Stimulated activated CD4-positive, alpha-beta T cell treated with anti-CD3 and anti-CD28 coated beads, Interleukin-1b, Interleukin-23, amount 100 ng/mL, for 1 hour (primary cell): ENCODE measurements at places on chromosomes 2 and 18.

DNA sequence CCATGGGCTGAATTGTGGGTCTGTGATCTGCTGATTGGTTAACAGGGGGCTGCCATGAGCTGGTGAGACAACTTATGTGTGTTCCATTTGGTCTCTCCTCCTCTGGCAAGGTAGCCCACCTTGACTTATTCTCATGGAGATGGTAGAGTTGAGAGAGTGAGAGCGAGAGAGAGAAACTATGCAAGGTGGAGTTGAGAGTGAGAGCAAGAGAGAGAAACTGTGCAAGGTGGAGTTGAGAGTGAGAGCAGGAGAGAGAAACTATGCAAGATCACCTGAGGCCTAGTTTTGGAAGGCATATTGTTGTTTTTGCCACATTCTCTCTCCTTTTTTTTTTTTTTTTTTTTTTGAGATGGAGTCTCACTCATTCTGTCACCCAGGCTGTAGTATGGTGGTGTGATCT is 155.7 kb downstream of the UBR3 start:
- DNase-seq, result no peak

DNA sequence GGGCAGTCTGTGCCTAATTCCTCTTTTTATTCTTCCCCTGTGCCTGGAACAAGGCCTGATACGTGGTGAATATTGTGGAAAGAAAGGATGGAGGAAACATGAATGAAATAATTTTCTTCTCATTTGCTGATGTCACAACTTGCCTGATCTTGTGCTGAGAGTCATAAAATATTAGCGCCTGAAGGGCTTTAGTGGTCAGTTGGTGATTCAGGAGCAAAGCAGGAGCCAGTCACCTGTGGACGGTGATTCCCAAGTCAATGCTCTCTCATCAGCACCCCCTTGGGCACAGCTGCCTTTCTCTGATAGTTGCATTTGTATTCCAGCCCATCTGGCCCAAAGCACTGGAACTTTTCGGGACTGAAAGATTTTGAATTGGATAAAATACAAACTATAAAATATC is 502.6 kb upstream of the RAB12 start:
- DNase-seq, result no peak

DNA sequence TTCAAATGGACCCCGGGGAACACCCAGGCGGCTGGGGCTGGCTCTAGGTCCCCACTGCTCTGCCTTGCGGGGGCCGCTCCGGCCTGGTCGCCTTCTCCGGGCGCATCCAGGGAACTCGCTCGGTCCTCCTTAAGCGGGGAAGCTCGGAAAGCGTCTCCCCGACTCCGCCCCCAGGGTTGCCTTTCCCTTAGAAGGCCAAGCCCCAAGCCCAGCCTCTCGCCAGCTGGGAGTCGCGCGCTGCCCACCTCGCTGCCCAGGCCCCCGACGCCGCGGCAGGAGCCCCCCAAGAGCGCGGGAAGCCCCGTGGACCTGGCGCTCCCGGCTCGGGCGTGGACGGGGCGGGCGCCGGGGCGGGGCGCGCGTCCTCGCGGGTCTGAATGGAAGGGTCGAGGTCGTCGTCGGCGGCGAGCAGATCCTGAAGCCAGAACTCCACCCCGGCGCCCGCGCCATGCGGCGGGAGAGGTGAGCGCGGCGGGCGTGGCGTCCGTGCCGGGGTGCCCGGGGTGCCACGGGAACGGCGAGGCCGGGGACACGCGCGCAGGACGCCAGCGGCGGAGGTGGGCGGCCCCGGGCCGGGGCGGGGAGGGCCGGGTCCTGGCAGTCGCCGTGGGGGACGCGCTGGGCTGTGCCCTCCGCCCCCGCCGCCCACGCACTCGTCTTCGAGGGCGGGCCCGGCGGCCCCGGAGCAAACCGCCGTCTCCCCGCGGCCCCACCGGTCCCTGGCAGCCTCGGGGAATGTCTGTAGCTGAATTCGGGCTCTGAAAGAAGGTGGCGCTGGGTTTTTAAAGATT is at the start of gene BOK:
BOK (plus strand) TSS at position 214 of the 791 bp plus-strand sequence. CDS start 739 bp downstream, outside the sequence.
- no peak for DNase-seq

GRCh38 chr18:74836296-74837139 is 238.8 kb downstream of the ZNF407 start:
- no peak for DNase-seq

GRCh38 chr2:43426305-43427031 is 169.4 kb downstream of the THADA start:
- peak; percentile 9 for DNase-seq

DNA sequence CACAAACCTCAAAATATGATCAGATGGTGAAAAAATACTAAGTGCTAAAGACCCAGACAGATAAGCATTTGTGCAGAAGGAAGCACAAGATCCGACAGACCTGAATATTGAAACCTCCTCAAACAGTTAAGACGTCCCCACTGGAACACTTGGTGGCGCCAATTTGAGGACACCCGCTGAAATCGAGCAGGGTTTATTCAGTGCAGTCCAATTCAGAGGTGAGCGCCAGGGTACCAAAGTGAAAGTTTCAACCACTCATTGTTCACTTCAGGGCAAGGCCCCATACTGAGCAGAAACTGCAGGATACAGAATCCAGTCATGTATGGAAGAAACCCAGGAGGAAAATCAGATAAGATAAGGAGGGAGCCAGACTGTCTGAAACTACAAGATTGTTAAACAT is 417.6 kb downstream of the LRRTM4 start:
- DNase-seq, result no peak

DNA sequence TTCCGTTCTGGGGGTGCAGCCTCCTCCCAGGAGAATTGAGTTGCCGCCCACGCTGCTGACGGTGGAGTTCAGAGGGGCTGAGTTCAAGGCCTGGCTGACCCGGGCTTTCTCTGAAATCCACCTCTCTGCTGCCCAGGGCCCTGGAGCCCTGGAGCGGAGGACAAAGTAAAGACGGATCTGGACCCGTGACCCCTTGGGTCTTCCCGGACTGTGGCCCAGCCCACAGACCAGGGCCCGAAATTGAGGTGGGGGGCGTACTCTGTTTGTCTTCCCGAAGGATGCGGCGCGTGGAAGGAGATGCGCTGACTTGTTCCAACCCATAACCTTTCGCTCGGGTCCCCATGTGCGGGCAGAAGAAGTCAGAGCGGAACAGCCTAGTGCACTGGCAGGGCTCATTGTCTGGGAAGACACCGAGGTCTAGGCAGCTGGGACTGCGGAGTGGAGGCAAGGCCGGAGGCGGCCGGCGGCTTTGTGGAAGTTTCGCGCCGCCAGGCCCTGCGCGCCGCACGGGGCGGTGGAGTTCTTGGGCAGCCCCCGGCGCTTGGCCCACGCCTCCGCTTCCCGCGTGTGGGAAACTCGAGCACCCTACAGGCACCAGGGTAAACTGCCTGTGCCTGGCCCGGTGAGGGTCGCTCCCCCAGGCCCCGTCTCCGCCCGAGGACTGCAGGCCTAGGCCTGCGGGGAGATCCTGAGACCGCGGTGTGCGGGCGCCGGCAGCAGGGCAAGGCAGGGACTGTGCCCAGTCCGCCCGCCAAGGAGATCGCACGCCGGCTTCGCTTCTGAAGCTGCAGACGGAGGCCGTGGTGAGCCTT is 9.8 kb downstream of the POU3F3 start:
- no peak for DNase-seq

DNA sequence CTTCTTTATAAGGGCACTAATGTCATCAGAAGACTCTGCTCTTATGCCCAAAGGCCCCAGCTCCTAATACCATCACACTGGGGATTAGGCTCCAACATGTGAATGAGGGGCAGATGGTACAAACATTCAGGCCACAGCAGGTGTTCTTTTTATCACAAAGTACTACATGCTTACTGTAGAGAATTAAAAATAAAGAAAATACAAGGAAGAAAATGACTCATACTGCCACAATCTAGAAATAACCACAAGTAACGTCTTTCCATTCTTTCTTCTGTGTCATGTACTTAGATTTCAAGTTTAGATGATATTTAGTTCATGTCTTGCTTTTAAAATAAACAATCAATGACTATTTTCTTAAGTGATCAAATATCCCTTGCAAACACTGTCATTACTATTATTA is 100.3 kb upstream of the NEDD4L start:
- no peak for DNase-seq

DNA sequence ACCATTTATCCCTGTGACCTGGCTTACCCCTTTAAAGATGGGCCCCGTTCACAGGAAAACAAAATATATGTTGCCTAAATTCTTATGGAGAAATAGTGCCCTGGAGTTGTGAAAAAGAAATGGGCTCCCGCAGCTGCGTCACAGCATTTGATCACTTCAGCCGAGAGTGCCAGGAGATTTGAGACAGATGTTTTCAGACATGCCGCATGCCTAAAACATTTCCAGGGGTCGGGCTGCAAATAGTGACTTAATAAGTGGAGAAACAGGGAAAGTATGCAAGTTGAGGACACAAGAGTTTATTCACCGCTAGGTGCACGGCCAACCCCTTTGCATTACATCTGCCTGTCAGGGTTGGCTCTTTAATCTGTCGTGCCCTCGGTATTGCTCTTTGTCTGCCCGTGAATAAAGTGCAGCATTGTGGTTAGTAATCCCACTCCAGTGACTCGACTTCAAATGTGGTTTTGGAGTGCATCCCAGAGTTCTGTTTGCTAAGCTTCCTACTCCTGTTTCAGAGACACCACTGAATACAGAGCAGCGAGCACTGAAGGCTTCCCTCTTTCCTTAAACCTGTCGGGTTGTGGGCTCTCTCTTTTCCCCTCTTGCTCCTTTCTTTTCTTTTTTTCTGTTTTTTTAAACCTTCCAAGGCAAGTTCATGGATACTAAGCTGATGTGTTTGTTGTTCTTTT is 187.5 kb downstream of the LTBP1 start:
- no peak for DNase-seq

- DNase-seq, result no peak
Measured at GRCh38 chr2:96291751-96292150, 13.6 kb downstream of the SNRNP200 start.

GRCh38 chr2:205696331-205696926 is 14.1 kb downstream of the NRP2 start:
- DNase-seq, result no peak

- no peak for DNase-seq
Measured at GRCh38 chr2:133667085-133667484, 98.8 kb upstream of the NCKAP5 start.

DNA sequence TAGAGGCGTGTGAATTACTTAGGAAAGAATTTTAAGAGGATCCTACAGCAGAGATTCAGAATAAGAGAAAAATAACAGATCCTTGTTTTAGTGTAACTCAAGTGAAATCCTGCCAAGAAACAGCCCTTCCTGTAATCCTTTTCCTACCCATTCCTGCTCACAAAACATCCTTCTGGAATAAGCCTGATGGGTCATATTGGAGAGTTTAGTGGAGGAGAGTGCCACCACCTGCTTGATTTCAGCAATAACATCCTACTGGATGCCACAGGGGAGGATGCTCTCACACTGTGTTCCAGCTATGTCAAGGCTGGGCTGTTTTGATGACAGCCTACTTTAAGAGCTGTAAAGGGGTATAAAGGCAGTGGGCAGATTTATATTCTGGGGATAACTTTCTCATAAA is 54.8 kb upstream of the CCDC178 start:
- no peak for DNase-seq

DNA sequence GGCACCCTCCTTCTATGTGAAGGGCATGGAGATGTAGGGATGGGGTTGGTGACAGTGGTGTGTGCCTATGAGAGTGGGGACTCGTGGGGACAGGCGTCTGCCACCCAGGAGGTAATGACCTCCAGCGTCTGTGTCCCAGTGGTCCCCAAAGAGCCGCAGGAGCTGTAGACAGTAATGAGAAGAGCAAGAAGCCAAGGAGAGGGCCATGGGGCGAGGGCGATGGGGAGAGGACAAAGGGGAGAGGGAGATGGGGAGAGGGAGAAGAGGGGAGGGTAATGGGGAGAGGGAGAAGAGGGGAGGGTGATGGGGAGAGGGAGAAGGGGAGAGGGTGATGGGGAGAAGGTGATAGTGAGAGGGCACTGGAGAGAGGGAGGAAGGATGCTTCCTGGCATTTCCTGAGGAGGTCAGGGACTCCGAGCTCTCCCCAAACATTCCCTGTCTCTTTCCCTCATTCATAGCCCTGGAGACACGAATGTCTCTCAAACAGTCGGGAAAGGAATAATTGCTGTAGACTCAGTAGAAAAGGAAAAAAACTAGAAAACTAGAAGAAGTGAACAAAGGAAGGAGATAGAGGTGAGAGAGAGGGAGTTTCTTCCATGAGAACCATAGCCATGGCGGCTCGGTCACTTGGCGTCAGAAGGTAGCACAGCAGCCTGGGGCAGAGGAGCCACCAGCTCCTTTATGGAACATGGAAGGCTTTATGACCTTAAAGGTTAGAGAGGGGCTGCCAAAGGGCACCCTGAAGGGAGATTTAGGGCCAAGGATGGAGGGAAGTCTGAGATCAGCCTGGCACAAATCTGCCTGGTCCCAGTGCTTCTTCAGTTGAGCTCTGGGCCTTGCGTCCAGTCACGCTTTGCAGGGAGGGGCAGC is 39.5 kb downstream of the PSD4 start:
- no peak for DNase-seq

DNA sequence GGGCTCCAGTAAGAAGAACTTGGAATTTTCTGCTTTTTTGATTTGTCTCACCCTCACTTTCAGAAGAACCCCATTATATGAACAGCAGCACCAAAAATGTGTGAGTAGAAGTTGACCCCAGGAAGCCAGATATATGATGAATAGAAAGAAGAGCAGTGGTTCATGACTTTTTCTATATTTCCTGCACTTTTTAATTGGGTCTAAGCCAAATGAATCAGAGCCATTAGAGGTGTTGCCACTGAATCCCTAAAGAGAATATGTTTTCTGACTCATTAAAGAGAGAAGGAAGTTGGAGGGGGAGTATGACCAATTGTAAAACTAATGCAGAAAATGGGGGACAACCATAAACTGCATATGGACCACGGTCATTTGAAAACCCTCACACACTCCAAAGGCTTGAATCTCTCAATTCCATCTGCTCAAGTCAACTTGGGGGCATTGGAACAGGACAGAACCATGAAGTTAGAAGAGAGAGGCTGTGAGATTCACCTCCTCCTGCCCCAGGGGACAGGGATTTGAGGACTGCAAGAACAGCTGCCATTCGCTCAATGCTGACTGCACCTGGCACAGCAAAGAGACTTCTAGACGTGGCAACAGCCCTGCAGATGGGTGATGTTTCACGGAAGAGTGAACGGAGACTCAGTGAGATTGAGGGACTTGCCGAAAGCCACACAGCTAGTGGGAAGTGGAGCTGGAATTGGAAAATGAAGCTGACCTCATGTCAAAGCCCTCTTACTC is 3.0 kb downstream of the DAPL1 start:
- DNase-seq, result no peak

GRCh38 chr2:54758951-54759350 is 35.5 kb downstream of the EML6 start:
- DNase-seq, result no peak

- no peak for DNase-seq
Measured at GRCh38 chr2:234164493-234165413, 114.3 kb downstream of the SPP2 start.

DNA sequence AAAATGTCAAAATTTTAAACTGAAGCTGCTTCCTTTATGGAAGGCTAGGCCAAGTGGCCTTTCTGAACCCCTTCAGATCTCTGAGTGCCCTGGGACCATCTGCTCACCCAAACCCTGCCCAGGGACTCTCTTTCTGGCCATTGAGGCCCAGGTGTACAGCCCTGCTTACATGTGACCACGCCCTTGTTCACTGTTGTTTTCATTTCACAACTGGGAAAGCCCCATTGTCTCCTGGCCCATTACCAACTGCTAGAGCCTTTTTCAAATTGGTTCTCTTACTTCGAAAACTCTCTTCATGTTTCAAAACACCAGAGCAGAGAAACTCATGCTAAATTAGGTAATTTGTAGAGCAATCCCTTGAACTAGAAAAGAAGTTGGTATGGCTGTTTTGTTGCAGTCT is 219.5 kb upstream of the TANK start:
- no peak for DNase-seq
